Retina (tissue), 1 donor: ENCODE measurements at places on chromosomes 2 and 18.

GRCh38 chr18:61738488-61738887 is 154.3 kb downstream of the RNF152 start:
- DNase-seq = no peak

DNA sequence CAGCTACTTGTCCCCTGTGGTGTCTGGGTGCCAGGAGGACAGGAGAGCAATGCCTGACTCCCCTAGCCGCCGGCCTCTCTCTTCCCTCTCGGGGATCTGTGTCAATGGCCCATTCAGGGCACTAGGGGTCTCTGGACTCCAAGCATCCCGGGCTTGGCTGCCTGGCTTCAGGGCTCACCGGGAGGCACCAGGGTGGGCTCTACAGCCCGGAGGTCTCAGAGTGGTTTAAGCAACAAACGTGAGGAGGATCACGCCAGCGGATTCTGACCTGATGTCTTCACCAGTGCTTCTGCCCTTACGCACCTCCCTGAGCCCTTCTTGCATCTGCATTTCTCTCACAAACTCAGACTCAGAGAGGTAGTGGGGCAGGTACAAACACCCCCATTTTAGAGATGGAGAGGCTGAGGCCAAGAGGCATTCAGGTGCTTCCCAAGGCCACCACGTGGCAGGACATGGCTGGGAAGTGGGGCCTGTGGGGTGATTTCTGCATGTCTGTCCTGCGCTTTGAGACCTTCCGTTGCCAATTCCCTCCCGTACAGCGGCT is 243.0 kb downstream of the CELF4 start:
- peak; percentile 86 for DNase-seq

- no peak for DNase-seq
Measured at GRCh38 chr2:142218471-142218870, 87.7 kb upstream of the LRP1B start.

- DNase-seq = no peak
Measured at GRCh38 chr2:71173096-71173495, 42.7 kb downstream of the MPHOSPH10 start.

DNA sequence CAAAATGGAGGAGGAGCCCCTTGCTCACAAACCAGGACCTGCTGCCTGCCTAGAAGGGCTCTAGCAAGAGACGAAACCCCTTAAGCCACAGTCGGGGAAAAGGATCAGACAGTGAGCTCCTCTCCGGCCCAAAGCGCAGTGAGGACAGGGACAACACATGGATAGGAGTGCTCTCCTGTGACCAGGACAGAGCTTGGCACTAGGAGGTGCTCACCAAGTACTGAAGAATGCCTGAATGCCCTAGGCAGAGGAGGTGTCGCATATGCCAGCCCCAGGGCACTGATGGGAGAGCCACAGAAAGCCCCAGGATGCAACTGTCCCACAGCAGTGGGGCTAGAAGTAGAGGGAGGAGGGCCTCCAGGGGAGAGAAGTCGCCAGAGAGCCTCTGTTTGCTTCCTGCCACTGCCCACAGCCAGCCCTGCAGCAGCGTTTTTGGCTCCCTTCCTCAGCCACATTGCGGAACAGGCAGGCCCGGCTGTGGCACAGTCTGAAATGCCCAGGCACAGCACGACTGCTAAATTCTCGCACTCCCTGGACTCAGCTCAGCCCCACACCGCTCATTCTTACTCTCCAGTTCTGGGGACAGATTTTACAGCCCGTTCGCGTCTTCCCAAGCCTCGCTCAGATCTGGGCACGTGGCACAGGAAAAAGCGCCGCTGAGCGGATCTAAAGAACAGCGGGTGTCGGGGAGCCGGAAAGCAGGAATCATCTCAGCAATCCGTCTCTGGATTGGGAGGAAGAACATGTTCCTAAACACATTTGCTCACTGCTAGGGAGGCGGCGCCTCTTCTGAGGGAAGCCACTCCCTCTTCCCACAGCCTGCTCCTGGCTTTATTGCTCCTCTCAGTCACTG is 98.7 kb upstream of the POU3F3 start:
- DNase-seq = no peak

DNA sequence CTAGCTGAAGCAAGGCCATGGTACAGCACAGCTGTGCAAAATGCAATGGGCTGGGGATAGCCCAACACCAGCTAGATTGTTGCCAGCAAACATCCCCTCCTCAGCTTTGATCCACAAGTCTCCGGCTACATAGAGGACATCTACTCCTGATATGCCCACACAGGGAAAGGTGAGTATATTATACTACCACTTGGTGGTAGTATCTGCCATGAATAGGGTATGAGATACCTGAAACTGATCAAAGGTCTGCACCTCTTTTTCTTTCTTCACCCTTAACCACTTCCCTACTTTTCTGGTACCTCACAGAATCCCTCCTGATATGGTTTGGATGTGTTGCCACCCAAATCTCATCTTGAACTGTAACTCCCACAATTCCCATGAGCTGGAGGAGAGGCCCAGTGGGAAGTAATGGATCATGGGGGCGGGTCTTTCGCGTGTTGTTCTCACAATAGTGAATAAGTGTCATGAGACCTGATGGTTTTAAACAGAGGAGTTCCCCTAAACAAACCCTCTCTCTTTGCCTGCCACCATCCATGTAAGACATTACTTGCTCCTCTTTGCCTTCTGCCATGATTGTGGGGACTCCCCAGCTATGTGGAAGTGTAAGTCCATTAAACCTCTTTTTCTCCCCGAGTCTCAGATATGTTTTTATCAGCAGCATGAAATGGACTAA is 279.6 kb downstream of the TXNL1 start:
- no peak for DNase-seq

DNA sequence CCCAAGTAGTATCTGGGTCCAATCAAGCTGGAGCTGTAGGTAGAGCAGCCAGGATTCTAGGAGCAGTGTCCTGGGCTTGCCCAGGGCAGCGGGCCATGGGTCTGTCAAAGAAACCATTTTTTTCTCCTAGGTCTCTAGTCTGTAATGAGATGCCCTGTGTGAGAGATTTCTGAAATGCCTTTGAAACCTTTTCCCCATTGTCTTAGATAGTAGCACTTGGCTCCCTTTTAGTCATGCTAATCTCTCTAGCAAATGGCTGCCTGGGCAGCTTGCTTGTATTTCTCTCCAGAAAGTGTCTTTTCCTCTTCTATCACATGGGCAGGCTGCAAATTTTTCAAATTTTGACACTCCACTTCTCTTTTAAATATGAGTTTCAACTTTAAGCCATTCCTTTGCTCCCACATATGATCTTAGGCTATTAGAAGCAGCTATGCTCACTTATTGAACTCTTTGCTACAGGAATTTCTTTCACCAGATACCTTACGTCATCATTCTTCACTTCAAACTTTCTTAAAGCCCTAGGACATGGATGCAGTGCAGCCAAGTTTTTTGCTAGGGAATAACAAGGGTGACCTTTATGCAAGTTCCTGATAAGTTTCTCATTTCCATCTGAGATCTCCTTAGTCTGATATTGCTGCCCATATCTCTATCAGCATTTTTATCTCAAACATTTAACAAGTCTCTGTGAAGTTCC is 890.2 kb upstream of the VRK2 start:
- no peak for DNase-seq

GRCh38 chr2:121189011-121189410 is 96.0 kb downstream of the TFCP2L1 start:
- DNase-seq = no peak

GRCh38 chr2:63651356-63651755 is 62.6 kb downstream of the MDH1 start:
- DNase-seq = no peak

- DNase-seq = no peak
Measured at GRCh38 chr2:46769809-46770208, 145.8 kb downstream of the MCFD2 start.

DNA sequence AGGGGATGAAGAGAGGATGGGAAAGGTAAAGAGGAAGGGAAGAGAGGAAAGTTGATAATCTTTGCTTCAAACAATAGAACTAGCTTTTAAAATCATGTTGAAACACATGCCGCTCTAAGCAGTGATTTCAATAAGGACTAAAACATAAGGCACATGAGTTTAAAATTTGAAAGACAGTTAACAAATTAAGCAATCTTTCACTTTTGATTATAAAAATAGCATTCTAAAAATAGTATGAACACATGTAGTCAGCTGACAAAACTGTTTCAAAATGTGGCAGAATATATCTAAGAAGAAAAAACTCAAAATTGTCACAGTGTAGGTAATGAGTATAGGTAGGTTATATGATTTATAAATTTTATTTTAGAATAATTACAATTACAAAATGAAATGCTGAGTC is 25.3 kb downstream of the PSME4 start:
- DNase-seq = no peak

DNA sequence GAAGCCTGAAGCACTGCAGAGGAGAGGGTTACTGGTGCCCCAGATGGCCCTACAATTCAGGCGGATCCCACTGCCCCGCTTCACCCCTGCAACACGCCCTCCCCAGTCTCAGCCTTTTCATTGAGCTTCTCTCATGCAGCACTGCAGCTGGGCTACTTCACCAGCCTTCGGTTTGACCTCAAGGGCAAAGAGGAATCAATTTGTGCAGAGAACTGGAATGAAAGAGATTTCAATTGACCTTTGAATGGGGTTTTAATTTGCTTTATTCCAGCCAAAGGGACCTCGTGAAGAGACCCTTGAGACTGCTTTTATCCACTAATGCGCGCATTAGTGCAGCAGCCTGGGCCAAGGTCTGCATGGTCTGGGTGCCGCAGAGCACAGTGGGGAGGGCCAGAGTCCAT is 8.8 kb upstream of the POMC start:
- peak; percentile 73 for DNase-seq

GRCh38 chr2:235045336-235045972 is 93.6 kb downstream of the SH3BP4 start:
- no peak for DNase-seq

DNA sequence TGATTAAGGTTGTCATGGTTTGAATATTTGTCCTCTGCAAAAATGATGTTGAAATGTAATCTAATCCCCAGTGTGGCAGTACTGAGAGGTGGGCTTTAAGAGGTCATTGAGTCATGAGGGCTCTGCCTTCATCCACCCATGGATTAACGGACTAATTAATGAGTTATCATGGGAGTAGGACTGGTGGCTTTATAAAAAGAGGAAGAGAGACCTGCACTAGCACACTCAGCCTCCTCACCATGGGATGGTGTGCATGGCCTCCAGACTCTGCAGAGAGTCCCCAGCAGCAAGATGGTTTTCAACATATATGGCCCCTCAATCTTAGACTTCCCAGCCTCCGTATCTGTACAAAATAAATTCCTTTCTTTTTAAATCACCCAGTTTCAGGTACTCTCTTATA is 41.0 kb downstream of the DTNB start:
- DNase-seq = no peak

DNA sequence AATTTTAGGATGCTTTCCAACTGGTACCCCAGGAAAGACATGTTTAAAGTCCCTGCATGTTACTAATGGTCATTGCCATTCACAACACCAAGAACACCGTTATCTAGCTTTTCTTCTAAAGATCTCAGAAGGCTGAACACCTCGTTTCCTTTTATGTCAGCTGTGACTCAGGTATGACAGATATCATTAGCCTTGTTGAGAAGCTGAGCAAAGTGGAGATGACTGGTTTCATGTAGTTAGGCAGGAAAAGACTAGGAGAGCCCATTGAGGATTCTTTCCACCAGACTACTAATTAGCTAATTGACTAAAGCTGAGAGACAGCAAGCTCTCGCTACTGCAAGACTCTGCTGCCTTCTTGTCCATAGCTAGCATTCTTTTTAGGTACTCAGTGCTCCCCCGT is 32.0 kb upstream of the ARL5A start:
- DNase-seq = no peak

- DNase-seq = no peak
Measured at GRCh38 chr2:170362871-170363631, 185.1 kb downstream of the MYO3B start.

GRCh38 chr2:221716426-221717303 is 144.6 kb upstream of the EPHA4 start:
- no peak for DNase-seq

DNA sequence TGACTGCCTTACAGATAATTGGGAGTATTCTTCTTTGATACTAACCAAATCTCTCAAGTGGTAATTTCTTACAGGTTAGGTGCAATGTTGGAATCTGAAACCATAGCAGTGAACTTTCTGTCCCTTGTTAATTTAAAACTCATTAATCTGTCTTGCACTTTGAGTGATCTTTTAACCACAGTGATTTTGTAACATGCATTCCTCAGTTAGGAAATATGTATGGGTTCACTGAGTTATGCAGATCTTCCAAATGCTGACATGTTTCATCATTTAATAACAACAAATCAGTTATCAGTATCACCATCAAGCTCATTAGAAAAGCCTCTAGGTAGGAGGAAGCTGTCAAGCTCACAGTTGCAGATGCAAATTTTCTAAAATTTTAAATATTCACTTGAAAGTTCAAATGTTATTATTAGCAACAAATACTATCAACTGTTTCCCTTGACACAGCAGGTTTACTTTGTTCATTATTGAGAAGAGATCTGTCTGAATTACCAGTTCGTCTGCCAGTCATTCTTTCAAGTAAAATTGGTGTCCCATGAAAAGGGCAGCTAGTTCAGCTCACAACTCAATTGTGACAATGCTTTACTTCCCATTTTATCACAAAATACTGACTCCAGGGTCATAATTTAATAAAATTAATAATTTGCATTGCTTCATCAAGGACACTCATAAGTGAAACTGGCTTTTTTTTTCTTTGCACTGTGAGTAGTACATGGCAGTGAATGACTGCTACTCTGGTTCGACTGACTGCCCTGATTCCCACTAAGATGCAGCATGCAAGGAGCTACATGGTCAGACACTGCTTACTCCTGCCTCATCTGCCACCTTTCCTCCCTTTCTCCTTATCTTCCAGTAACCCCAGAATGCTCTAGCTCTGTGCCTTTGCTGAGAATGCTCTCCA is 31.6 kb downstream of the SUCLG1 start:
- DNase-seq = no peak

- DNase-seq = peak; percentile 93
Measured at GRCh38 chr2:217713395-217714286, 289.2 kb downstream of the TNS1 start.

GRCh38 chr2:10428924-10429323 is 19.2 kb downstream of the ODC1 start:
- no peak for DNase-seq

DNA sequence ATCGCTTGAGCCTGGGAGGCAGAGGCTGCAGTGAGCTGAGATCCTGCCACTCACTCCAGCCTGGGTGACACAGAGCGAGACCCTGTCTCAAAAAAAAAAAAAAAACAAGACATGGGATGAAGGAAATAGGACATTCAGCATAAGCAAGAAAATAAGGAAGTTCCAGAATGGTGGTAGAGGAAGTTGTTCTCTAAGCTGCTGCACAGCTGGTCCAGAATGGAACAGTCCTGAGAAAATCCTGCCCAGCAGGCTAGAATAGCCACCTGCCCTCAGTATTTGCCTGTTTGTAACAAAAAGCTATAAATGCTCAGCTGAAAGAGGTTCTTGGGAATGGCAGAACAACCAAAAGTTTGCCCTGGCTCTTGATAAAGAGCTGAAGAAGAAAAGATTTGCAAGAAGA is 11.1 kb upstream of the MAPRE3 start:
- DNase-seq = no peak
